ENCODE measurements at places on chromosomes 7 and 10. TPM values are rescaled to one million over a fixed set of nuclear protein-coding genes. Genes with fewer than 3 reads are reported as not detected.

Gene BPGM
- 20.5 TPM for total RNA-seq

Gene FIGNL1
- total RNA-seq, result 26.9 TPM

DNA sequence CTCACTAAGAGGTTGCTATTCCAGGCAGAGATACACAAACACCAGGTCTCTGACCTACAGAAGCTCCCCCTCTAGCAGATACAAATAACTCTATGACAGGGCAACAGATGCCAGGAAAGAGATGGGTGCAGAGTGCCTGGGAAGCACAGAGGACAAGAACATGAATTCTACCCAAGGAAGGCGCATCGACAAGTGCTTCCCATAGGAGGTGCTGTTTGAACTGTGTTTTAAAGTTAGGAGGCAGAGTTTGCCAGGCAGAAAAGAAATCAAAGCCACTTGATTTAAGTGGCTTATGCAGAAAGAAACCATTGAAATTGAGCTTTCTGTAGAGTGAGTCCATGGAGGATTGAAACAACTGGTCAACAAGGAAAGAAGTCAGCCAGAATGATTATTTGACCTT, 35.3 kb upstream of the EGR2 start:
- H3K4me1 ChIP-seq, result no peaks in the 10 kb centered on the region
- H3K27me3 ChIP-seq, result peaks cover 4% of the 10 kb centered on the region
- H3K27ac ChIP-seq, result no peak overlapping the region
- no peak overlapping the region for H3K4me3 ChIP-seq

Gene FBXL13
- 9.2 TPM for total RNA-seq

- no peak overlapping the region for H3K27ac ChIP-seq
- H3K4me1 ChIP-seq, result no peaks in the 10 kb centered on the region
- H3K4me3 ChIP-seq, result no peak overlapping the region
- H3K36me3 ChIP-seq, result no peaks in the 10 kb centered on the region
Measured at GRCh38 chr10:132142396-132143161, 44.2 kb upstream of the DPYSL4 start.

Gene GOLGA7B
- total RNA-seq, result 1.1 TPM

DNA sequence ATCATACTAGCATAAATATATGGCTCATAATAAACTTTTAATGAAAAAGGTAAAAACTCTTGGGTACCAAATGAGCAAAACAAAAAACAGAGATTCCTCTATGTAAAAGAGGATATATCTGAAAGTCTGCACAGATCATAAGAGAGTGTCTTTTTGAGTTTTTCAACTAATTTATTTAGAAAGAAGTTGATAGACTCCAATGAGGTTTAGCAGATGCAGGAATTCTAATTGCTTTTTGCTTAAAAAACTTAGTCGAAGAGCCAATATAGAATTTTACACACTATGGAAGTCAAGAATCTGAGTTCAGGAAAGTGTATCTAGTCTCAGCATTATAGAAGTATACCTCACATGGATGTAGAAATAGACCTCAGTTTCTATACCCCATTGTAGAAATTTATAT, 3.4 kb upstream of the MLLT10 start:
- H3K27me3 ChIP-seq, result no peaks in the 10 kb centered on the region
- H3K4me3 ChIP-seq, result no peak overlapping the region
- H3K27ac ChIP-seq, result no peak overlapping the region
- no peaks in the 10 kb centered on the region for H3K36me3 ChIP-seq
- DNase-seq, result no peak

Gene C1QL3
- total RNA-seq, result 3.0 TPM

GRCh38 chr10:114881417-114881816, 56.6 kb upstream of the TRUB1 start:
- no peak overlapping the region for H3K4me3 ChIP-seq
- H3K27me3 ChIP-seq, result peaks cover 6% of the 10 kb centered on the region
- H3K27ac ChIP-seq, result no peak overlapping the region

- DNase-seq, result no peak
- no peaks in the 10 kb centered on the region for H3K4me1 ChIP-seq
- H3K27ac ChIP-seq, result no peak overlapping the region
- no peak overlapping the region for H3K4me3 ChIP-seq
- H3K27me3 ChIP-seq, result no peaks in the 10 kb centered on the region
Measured at GRCh38 chr7:153832160-153832559, 220.0 kb upstream of the DPP6 start.

GRCh38 chr7:65225422-65226006, 148.1 kb upstream of the ZNF92 start:
- H3K27ac ChIP-seq, result no peak overlapping the region
- no peaks in the 10 kb centered on the region for H3K27me3 ChIP-seq
- DNase-seq, result no peak
- H3K4me3 ChIP-seq, result no peak overlapping the region
- H3K36me3 ChIP-seq, result no peaks in the 10 kb centered on the region

DNA sequence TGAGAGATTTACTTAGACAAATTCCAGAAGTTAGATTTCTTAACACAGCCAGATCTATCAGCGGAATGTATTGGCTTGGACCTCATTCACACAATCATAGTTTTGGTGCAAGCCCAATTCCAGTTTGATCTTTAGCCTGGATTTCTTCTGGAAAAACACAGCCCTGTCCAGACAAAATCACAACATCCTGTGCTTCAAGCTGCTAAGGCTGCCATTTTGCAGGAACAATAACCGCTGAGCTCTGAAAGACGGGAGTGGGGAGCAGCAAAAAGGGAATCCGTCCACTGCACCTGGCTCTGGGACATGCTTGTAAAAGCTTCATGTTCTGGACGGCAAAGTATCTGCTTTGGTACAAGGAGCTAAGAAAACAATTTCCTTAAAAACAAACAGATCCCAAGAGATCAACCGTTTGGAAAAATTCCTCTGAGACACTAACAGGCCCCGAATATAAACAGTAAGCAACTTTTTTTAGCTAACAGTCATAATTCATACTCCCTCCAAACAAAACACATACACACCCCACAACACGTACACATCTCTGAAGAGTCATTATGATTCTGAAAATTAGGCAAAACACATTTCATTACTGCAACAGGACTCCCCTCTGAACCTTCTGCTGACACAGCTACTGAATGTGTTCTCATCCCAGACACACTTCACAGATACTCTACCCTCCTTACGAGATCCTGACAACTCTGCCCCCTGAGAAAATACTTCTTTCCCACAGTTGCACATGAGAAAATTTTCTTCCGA, 32.4 kb downstream of the ITIH5 start:
- H3K4me3 ChIP-seq, result no peak overlapping the region
- DNase-seq, result no peak
- H3K27ac ChIP-seq, result no peak overlapping the region
- peaks cover 3% of the 10 kb centered on the region for H3K4me1 ChIP-seq
- peaks cover 2% of the 10 kb centered on the region for H3K36me3 ChIP-seq

GRCh38 chr10:69911613-69912528, 110.2 kb downstream of the COL13A1 start:
- no peak overlapping the region for H3K27ac ChIP-seq
- no peak for DNase-seq
- H3K4me1 ChIP-seq, result peaks cover 10% of the 10 kb centered on the region
- peaks cover 35% of the 10 kb centered on the region for H3K27me3 ChIP-seq
- H3K4me3 ChIP-seq, result no peak overlapping the region

Gene MRPL32
- 51.3 TPM for total RNA-seq

DNA sequence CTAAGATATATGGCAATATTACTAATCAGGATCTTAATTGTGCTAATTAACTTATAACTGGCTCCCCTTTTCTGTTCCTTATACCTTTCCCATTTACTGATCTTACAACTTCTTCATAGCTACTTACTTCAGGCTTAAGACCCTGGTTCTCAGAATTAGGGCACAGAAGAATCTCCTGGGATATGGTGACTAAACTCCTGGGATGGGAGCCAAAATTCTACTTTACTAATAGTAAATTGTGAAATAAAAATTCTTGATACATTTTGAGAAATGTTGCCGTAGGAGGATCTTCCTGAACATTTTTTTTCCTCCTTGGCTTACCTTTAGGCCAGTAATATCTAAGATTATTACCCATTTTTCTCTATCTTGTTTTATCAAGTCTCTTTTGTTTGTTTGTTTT, 309.5 kb downstream of the ATRNL1 start:
- H3K27ac ChIP-seq, result no peak overlapping the region
- H3K4me1 ChIP-seq, result no peaks in the 10 kb centered on the region
- H3K4me3 ChIP-seq, result no peak overlapping the region
- H3K36me3 ChIP-seq, result no peaks in the 10 kb centered on the region

- H3K27me3 ChIP-seq, result no peaks in the 10 kb centered on the region
- peaks cover 18% of the 10 kb centered on the region for H3K4me1 ChIP-seq
- H3K27ac ChIP-seq, result no peak overlapping the region
- H3K36me3 ChIP-seq, result peaks cover 12% of the 10 kb centered on the region
Measured at GRCh38 chr7:90655566-90655965, 59.4 kb downstream of the CDK14 start.

GRCh38 chr7:45183711-45184210, 26.2 kb downstream of the RAMP3 start:
- no peak overlapping the region for H3K4me3 ChIP-seq
- no peak overlapping the region for H3K27ac ChIP-seq
- peaks cover 7% of the 10 kb centered on the region for H3K27me3 ChIP-seq
- no peaks in the 10 kb centered on the region for H3K4me1 ChIP-seq

- peak overlapping the region; percentile 99 for H3K27ac ChIP-seq
- H3K4me3 ChIP-seq, result peak overlapping the region; percentile 85
- peaks cover 51% of the 10 kb centered on the region for H3K4me1 ChIP-seq
- no peaks in the 10 kb centered on the region for H3K27me3 ChIP-seq
Measured at GRCh38 chr7:32892521-32893206, 1.1 kb upstream of the KBTBD2 start.

- no peaks in the 10 kb centered on the region for H3K36me3 ChIP-seq
- H3K4me1 ChIP-seq, result no peaks in the 10 kb centered on the region
- DNase-seq, result no peak
- no peak overlapping the region for H3K27ac ChIP-seq
Measured at GRCh38 chr7:67743501-67743900, 746.9 kb downstream of the TYW1 start.

GRCh38 chr7:133699386-133699785, 427.8 kb upstream of the LRGUK start:
- H3K27ac ChIP-seq, result no peak overlapping the region
- H3K36me3 ChIP-seq, result peaks cover 1% of the 10 kb centered on the region
- H3K27me3 ChIP-seq, result no peaks in the 10 kb centered on the region

DNA sequence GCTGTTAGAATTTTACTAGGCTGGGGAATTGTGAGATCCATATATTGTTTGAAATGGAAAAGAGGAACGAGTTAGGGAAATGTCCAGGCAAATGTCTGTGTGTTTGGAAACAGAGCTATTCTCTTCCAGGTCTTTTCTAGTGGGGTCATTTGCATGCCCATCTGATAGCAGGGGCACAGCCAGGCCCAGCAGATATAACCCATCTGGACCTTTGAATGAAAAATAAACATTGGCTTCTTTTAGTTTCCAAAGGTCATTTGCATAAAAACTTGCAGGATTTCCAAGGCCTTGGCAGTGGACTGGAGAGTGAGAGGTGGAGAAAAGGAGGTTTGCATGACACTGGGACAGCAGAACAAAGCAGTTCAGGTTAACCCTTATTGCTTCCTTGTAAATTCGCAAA, 188.0 kb upstream of the GPR26 start:
- H3K27ac ChIP-seq, result peak overlapping the region; percentile 57
- DNase-seq, result no peak
- H3K4me3 ChIP-seq, result no peak overlapping the region
- H3K27me3 ChIP-seq, result peaks cover 12% of the 10 kb centered on the region

Gene FAM200A
- total RNA-seq, result 12.9 TPM

GRCh38 chr10:72334825-72335393, 19.8 kb downstream of the DNAJB12 start:
- DNase-seq, result no peak
- peaks cover 17% of the 10 kb centered on the region for H3K4me1 ChIP-seq
- no peak overlapping the region for H3K4me3 ChIP-seq
- peaks cover 18% of the 10 kb centered on the region for H3K36me3 ChIP-seq
- no peaks in the 10 kb centered on the region for H3K27me3 ChIP-seq
- no peak overlapping the region for H3K27ac ChIP-seq

Gene TRIL
- total RNA-seq, result 9.3 TPM

- no peak overlapping the region for H3K4me3 ChIP-seq
- H3K27ac ChIP-seq, result no peak overlapping the region
- no peaks in the 10 kb centered on the region for H3K27me3 ChIP-seq
- no peak for DNase-seq
- H3K36me3 ChIP-seq, result no peaks in the 10 kb centered on the region
Measured at GRCh38 chr7:24472093-24472492, 101.2 kb upstream of the PALS2 start.

Gene SMIM30
- 32.2 TPM for total RNA-seq

GRCh38 chr10:48274636-48275035, at the start of gene FRMPD2:
Gene FRMPD2 (minus strand): TSS chr10:48274696. CDS start chr10:48274567, 129 bp downstream.
- no peak within 1 kb of the TSS for H3K4me3 ChIP-seq

Gene UPK3B
- total RNA-seq, result 4.7 TPM

Gene COBL
- total RNA-seq, result 21.3 TPM

Data from progenitor cell of endocrine pancreas (in vitro differentiated cells).